ENCODE measurements at places on chromosomes 2 and 18.

GRCh38 chr2:83953697-83954096 is 505.4 kb downstream of the SUCLG1 start:
- no peak for DNase-seq

- no peak for DNase-seq
Observed at GRCh38 chr2:6826081-6826913, 39.4 kb downstream of the CMPK2 start.

- no peak for DNase-seq
Observed at GRCh38 chr18:50113726-50114125, 81.2 kb downstream of the MYO5B start.

DNA sequence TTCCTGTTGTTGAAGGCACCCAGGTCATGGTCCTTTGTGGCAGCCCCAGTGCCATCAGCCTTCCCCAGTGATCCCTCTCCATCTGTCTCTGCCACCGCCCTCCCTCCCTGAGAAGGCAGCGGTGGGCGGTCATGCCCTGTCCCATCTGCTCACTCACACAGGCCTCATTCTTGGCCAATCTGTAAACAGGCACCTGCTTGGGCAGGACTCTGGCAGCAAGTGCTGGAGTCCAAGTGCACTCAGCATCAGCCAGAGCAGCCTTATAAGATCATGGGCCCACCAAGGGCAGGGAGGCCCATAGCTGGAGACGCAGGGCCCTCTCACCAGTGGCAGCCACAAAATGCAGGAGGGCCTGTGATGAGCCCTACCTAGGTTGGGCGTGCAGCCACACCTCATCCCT is 140.9 kb downstream of the TWIST2 start:
- DNase-seq, result no peak

DNA sequence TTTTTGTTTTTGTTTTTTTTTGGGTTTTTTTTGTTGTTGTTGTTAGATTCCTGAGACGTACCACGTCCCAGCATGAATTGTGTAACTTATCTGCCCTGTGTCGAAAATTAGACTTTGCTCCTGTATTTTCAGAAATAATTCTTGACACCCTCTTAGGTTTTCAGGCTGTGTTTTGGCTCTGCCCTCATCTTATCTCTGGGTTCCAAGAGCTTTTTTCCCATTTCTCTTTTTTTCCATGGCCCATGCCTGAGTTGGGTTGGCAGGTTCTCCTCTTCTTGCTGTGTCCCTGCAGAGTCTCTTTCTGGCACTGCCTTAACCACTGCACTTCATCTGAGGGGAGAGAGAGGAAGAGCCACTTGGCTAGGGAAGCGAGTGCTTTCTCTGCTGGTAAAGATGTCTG is 42.4 kb downstream of the CTIF start:
- no peak for DNase-seq

DNA sequence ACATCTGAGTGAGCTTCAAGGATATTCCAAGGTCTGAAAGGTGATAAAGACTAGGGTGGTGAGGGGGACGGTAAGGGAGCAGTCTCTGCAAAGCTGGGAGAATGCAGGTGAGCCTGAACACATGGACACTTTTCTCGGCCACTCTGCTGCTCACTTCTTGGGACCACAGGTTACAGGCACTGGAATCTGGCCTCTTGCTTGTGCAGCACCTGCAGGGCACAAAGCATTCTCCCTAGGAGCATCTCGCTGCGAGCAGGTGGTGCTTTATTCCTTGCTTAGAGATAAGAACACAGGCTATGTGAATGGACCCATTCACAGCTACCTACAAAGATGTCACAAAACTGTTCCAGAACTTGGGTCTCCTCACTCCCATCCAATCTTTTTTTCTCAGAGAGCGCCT is 153.2 kb downstream of the DDX1 start:
- DNase-seq, result no peak

DNA sequence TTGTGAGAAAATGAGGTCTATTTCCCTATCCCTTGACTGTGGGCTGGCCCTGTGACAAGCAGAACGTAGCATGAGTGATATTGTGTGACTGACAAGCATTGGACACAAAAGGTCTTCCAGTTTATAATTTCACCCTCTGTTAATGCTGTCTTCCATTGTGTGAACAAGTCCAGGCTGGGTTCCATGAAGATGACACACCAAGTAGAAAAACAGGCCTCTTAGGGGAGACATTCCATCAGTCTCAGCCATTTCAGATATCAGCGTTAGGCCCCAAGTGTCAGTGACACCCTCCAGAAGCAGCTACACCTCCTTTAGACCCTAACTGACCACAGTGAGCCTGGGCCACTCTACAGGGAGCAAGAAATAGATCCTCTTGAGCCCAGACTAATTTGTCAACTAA is 511.3 kb downstream of the FBXO15 start:
- DNase-seq, result no peak

DNA sequence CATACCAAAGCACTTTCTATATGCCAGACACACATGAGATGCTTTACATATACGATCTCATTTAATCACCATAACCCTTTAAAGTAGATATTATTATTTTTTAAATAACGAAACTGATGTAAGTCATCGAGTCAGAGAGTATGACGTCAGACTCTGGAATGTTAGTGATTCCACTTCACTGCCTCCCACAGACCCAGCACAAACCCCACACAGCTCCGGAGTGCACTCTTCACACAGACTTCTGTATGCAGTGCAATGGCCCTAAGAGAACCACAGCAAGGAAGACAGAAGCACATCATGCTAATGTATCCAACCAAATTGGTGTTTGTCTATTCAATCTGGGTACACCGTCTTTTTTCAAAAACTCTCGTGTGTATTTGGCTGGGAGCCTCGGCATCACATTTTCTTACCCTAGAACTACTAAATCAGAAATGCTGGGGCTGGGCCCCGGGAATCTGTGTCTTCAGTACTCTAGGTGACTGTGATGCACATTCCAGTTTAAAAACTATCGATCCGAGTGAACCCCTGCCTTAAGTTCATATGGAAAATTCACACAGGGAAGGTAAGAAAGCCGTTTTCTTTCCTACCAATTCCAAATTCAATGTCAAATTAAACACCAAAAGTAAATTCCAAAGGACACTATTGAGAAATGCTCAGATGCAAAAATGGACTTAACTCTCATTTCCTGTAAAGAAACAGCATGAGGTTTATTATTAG is 117.7 kb upstream of the ACVR1C start:
- no peak for DNase-seq

- no peak for DNase-seq
Observed at GRCh38 chr2:220025207-220025606, 397.8 kb downstream of the SLC4A3 start.

DNA sequence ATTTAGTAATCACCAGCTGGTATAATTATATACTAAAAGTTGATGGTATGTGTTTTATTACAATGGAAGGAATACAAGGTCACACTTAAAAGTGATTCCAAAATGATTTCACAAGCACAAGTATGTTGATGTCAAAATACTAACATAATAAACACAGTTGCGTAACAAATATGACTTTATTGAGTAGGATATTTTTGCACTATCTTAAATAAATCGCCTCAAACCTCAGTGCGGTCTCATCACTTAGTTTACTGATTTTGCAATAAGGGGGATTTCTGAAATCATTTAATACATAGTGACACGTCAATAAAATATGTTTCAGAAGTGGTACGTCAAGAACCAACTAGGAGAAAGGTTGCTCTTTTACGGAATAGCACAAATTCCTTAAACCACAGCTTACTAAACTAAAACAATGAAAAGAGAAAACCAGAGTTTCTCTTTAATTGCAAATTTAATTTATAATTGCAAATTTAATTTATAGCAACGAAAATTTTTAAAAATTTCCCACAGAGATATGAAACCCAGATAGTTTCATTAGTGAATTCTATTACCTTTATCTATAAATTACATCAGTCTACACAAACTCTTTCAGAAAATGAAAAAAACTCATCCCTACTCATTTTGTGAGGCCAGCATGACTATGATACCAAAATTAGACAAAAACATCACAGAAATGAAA is 304.0 kb upstream of the REG3G start:
- DNase-seq, result no peak

DNA sequence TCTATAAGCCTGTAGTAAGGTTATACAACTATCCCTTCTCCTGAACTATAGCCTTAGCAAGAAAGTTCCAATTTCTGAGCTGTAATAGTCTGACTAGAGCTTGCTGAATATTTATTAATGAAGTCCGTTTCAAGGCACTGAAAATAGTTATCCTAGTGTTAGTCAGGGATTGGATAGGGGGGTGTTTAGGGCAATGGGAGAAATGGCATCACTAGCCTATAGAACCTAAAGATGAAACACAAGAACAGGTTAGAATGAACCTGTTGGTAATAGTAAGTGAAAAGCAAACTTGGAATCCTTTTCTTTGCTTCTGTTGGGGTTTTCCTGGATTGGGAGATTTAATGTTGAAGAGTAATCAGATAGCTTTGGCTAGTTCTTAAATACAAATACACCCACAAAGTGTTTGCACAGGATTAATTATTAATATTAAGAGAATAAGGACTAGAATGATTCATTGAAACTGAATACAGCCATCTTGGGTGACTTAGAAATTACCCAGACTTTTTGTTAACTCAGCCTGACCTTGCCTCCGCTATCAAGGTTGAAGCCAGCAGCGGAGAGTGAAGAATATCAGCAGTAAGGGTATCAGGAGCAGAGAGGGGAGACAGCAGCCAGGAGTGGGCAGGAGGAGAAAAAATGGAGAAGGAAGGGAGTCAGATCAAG is 14.4 kb downstream of the CCNT2 start:
- no peak for DNase-seq

- DNase-seq, result no peak
Observed at GRCh38 chr2:48586433-48586832, 31.2 kb upstream of the GTF2A1L start.

DNA sequence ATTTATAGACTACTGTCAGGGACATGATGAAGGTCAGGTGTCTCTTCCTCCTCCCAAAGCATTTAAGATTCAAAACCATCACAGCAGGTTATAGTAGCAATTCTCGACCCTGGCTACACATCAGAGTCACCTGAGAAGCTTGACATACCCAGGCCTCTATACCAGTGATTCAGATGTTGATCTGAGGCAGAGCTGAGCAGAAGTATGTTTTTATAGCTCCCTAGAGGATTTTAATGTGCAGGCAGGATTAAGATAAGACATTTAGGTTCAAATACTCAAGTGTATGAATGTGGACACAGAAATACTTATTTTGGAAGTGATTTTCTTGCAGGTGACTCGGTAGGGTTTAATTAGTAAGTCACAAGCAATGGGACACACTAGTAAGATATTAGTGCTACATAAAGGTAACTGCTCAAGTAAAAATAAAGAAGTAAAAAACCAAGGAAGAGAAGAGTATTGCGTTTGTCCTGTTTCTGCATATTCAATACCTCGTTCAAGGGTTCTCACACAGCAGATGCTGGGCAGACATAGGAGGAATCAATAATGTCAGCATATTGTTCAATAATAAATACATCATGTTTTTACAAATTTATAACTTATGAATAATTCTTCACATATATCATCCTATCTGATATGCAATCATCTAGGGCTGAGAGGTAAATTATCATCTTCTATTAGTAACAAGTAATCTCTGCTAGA is 7.0 kb downstream of the GCFC2 start:
- DNase-seq, result no peak

DNA sequence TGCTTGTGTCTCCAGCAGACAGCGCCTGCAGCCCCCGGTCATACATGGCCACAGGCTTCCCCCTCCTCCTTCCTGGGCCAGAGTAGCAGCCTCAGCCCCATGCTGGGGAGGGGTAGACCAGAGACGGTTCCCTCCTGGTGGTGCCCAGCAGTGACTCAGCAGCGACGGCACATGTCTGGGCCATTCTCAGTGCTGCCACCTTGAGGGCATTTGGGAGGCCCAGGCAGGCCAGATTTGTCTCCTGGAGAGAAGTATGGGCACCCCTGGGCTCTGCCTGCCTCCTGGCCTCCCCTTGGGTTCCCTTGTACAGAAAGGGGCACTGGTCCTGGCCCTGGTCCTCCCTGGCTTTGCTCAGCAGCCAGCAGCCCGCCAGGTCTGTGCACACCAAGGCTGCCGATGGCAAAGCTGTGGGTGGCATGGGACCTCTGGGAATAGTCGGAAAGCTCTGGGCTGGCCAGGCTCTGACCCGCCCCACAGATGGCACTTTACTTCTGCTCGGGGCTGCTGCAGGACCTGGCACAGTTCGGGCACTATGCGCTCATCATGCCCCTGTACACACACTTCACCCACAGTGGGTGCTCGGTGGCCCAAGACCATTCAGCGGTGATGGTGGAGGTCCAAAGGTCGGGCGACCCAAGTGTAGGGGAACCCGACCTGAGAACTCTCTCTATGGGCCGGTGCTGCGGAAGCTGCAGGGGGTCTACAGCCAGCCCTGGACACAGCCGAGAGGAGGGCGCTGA is 11.4 kb upstream of the ALPI start:
- peak; percentile 50 for DNase-seq

GRCh38 chr18:46728219-46728930 is 28.5 kb downstream of the ST8SIA5 start:
- no peak for DNase-seq

DNA sequence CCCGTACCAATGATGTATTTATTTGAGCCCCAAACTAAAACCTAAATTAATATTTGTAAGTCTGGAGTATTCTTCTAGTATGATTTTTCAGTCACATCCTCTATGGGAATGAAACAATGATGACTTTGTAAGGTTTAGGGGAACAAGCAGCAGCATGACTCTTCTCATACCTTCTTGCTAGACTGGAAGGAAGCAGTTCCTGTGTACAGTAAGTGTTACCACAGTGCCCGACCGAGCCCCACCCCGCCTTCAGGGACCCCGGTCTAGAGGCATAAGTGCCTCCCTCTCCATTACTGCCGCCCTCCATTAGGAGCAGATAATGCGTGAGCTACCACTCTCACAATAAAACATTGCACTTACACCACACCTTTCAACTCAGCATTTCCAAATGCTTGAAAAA is 599.3 kb downstream of the ARHGAP15 start:
- no peak for DNase-seq

GRCh38 chr2:10425699-10426098 is 22.4 kb downstream of the ODC1 start:
- DNase-seq, result no peak

- no peak for DNase-seq
Observed at GRCh38 chr2:127084611-127085316, 22.2 kb downstream of the BIN1 start.

DNA sequence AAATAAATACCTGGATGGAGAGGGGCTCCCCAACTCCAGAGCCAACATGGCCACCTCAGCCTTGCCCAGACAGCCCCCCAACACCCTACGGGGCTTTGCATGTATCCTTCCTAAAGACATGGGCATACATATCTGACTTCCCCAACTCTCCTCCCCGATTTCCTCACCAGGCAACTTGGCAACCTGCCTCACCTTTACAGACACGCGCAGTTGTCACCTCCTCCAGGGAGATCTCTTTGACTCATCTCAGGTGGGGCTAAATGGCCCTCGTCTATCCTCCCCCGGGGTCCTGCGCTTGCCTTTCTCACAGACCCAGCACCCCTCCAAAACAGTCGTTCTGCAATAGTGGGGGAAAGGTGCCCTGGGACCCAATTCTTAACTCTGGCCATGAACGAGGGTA is 10.6 kb upstream of the BIN1 start:
- DNase-seq, result no peak

GRCh38 chr2:170277951-170278350 is 100.0 kb downstream of the MYO3B start:
- DNase-seq, result no peak

GRCh38 chr2:234955091-234955591 is 3.3 kb downstream of the SH3BP4 start:
- DNase-seq, result no peak

Measured in NCI-H1048 (cell line).